Bronchus fibroblast of lung (primary cell): ENCODE measurements at places on chromosomes 12 and 14. TPM values are rescaled to one million over a fixed set of nuclear protein-coding genes. Genes with fewer than 3 reads are reported as not detected.

The SEC23A gene
- 205 and 253 TPM in 2 replicates for total RNA-seq

The FAM161B gene
- 2.1 and 2.4 TPM in 2 replicates for total RNA-seq

The CLEC14A gene
- total RNA-seq, result 6.2 and 7.6 TPM in 2 replicates

The ESR2 gene
- total RNA-seq, result not detected in 2 replicates

The CMA1 gene
- total RNA-seq, result not detected in 2 replicates

The SYT1 gene
- 3.4 and 4.5 TPM in 2 replicates for total RNA-seq

The TOMM20L gene
- not detected in 2 replicates for total RNA-seq

The TRMT5 gene
- 9.7 and 9.8 TPM in 2 replicates for total RNA-seq

The LAG3 gene
- 0.17 and 0.74 TPM in 2 replicates for total RNA-seq

The PCNX1 gene
- total RNA-seq, result 10.1 and 13.6 TPM in 2 replicates

The PTCSC3 gene
- not detected in 2 replicates for total RNA-seq

The FOS gene
- total RNA-seq, result 6.5 and 9.4 TPM in 2 replicates

The COX8C gene
- not detected in 2 replicates for total RNA-seq

The ABHD4 gene
- total RNA-seq, result 12.4 and 12.8 TPM in 2 replicates

The IKZF4 gene
- total RNA-seq, result 1.2 and 4.4 TPM in 2 replicates

The CEBPE gene
- not detected in 2 replicates for total RNA-seq

The LALBA gene
- not detected in 2 replicates for total RNA-seq

The ANKRD33 gene
- under 0.01 TPM in 1 of 2 replicates, not detected in the other for total RNA-seq

The RND1 gene
- total RNA-seq, result 0.30 TPM in 1 of 2 replicates, not detected in the other

The CIROP gene
- total RNA-seq, result 0.34 and 0.45 TPM in 2 replicates

The PPP1R36 gene
- 0.30 and 0.50 TPM in 2 replicates for total RNA-seq

The SLC5A8 gene
- total RNA-seq, result not detected in 2 replicates

The KRT1 gene
- total RNA-seq, result not detected in 2 replicates

The GDF3 gene
- total RNA-seq, result not detected in 2 replicates

The FOXN4 gene
- not detected in 2 replicates for total RNA-seq
